Stimulated activated effector memory CD8-positive, alpha-beta T cell treated with anti-CD3 and anti-CD28 coated beads, Interleukin-12 subunit alpha, Interleukin-12 subunit beta, amount 100 ng/mL, for 72 hours (primary cell): ENCODE measurements at places on chromosomes 11 and 22.
A peak's percentile ranks its signal among the peaks of the same experiment; 100 is the strongest.

DNA sequence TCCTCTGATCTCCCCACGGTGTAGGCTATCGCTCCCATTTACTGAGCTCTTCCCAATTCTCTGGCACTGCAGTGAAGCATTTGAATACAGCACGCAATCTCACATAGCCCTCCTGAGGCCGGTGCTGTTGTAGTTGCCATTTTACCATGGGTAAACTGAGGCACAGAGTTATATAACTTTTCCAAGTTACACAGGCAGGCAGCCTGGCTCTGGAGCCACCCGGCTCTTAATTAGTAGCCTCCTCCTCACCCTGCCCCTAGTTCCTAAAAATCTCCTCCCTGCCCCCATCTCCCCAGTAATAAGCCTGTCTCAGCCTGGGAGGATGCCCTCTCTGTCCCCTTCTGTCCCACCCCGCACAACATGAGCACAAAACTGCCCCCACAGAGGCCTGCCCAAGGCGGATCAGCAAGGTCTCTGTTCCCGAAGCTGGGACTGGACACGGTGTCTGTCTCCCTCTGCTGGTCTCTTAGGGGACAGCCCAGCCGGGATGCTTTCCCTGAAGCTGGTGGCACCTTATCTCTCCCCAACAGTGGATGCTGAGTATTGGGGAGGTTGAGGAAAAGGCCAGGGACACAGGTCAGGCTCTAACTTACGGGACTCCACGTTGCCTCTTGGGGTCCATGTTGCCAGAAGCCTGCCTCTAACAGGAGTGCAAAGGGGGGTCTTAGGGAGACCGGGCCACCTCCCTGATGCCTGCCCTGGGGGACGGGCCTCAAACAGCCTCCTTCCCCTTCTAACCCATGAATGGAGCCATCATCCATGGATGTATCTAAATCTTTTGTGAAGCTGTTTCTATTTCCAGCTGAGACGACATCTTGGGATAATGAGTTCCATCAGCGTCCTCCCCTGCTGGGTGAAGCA, 9.1 kb upstream of the CLCF1 start:
- DNase-seq, result peak; percentile 90

DNA sequence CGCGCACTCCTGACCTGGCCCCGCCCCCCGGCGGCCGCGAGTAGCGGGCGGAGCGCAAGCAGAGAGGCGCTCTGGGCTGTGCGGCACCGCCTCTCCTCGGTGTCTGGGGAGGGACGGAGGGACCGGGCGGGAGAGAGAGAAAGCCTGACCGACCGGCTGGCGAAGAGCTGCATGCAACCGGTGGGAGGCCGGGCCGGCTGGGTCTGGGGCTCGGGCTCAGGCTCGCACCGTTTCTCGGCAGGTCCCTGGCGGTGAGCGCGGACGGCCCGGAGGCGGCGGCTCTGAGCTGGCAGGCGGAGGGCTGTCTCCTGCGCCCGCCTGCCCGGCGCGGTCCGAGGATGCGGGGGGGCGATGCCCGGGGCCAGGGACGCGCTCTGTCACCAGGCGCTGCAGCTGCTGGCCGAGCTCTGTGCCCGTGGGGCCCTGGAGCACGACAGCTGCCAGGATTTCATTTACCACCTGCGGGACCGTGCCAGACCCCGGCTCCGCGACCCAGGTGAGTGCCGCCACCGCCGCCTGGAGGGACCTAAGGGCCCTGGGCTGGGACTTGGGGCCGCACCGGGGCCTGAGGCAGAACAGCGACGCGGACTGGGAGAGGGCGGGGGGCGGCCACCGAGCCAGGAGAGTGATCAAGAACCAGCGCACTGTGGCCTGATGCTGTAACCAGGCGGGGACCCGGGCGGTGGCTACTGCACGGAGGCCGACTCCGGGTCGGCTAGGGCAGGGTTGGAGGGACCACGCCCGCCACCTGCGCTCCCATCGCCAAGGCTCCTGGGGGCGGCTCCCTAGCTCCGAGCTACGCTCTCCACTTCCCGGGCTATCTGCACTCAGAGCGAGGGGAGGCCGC, at the start of gene SYT9:
Gene SYT9 (plus strand): TSS at position 69 of the 847 bp plus-strand sequence. CDS start 283 bp downstream, at position 352.
- DNase-seq, result peak; percentile 50

DNA sequence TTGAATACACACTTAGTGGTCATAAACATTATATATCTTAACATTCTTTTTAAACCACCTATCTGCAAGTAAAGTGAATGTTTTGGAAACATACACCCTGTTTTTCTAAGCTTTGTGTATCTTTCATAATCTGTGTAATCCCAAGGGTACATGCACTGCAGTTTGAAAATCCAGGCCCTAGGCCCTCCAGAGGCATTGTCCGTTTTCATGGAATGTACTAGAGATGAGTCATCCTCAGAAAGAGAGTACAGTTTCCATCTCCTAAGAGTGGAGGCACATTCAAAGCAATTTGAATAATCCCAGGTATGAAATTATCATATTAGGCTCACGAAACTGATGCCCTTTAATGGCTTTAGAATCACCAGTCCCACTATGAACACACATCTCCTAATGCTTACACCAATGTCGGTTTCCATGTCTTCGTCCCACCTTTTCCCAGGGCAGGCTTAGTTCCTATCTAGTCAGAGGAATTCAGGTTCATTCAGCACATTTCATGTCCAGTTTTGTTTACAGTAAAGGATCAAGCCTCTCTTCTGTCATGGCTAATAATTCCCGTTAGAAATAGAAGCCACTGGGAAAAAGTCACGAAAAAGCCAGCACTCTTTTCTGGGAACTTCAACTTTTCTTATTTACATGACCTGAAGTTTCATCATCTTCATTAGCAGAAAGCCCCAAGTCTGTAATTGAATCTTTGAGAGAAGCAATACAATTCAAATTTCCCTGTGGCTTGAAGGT, 39.5 kb upstream of the CD44 start:
- no peak for DNase-seq

DNA sequence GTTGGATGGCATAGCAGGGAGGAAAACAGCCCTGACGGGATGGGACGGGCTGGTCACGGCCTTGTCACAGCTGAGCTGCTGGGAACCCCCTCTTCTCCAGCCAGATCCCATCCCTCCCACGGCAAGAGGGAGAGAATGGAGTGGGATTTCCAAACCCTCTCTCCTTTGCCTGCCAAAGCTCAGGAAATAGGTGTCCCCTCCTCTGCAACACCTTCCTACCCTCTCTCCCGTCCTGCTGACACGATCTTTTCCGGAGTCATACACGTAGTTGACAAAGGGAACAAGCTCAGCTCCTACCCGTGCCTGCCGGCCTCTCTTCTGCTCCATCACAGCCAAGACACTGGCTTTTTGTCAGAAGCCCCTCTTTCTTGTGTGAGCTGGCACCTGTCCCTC, 48.1 kb downstream of the PISD start:
- DNase-seq, result no peak

- no peak for DNase-seq
Observed at GRCh38 chr11:62145261-62145871, 21.6 kb downstream of the INCENP start.

DNA sequence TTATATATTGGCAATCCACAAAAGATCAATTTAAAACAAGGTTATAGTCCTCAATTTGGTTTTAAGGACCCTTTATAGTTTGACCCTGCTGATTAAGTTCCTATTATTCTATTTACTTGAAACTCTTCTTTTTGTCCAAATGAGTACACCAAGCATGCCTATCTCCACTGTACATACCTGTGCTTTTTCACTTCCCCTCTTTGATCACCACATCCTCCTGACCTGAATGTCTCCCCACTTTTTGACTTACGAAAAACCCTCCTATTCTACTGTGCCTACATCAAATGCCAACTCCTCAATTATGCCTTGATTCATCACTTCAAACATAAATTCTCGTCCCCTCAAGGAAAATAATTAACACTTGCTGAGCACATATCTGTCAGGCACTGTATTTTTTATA, 113.5 kb downstream of the SOX6 start:
- DNase-seq, result no peak

GRCh38 chr11:71248251-71248570, 4.2 kb downstream of the SHANK2 start:
- DNase-seq, result no peak

- DNase-seq, result no peak
Observed at GRCh38 chr22:40510631-40511364, 125.7 kb downstream of the MRTFA start.

DNA sequence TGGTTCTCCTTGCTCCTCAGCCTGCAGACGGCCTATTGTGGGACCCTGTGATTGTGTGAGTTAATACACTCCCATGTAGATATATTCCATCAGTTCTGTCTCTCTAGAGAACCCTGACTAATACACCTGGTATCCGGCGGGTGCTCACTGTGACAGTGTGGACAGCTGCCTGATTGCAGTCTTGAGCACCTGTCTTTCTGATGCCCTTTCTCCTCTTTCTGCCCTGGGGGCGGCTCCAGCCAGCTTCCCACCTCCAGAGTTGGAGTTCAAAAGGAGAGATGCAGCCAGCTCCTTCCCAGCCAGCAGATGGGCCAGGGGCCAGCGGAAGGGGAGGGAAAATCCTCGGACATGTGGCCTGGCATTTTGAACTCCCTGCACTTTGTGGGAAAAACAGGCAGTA, 15.0 kb downstream of the SMIM38 start:
- DNase-seq, result no peak

GRCh38 chr22:17890245-17890671, 116.0 kb upstream of the BID start:
- no peak for DNase-seq

DNA sequence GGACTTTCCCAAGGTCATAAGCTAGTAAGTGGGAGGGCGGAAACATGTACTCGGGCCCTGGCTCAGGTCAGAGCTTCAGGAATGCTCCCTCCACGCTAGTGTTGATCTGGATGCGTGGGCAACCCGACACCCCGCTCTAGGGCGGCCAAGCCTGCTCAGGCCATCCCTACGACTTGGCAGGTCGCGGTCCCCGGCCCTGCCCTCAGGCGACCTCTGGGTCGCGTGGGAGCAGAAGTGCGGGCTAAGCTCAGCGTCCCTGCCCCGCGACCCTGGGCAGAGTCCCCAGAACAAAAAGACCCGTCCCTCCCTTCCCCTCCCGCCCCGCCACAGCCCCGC, 781 bp upstream of the TEF start:
- DNase-seq, result no peak

GRCh38 chr11:123616505-123617198, 37.8 kb downstream of the SCN3B start:
- DNase-seq, result no peak

DNA sequence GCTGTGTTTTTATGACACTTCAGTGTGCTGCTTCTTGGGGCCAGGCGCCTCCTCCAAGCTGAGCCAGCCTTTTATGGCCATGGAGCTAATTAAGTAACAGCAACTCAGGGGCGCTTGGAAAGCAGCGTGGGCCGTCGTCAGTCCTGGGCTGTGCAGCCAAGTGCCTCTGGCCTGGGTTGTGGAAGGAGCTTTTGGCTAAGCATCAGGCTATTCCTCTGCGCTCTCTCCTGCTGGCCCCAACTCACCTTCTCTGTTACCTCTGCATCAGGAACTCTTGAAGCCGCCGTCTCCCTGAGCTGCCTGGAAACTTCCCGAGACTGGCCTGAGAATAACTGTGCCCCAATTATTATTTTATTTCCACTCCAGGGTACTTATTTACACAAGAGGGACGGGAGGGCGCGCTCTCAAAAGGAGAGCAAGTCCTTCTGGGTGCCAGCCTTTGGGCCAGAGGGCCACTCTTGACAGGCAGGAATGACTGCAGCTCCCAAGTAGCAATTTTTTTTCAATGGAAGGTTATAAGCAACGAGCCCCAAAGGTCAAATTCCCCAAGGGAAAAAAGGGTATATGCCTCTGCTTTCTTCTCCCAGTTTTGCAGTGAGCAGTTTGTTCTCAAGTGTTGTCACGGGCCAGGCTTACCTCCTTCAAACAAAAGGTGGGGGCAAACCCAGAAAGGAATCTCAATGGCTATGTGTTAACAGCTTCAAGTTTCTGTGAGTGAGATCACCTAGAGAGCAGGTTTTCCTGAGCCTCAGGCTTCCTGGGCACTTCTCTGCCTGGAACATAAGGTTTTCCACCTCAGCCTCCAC, 38.5 kb upstream of the NAV2 start:
- DNase-seq, result no peak

GRCh38 chr11:76007166-76007565, 192.2 kb downstream of the UVRAG start:
- DNase-seq, result no peak

- DNase-seq, result no peak
Observed at GRCh38 chr11:18594999-18595749, 4.4 kb upstream of the MISFA start.

DNA sequence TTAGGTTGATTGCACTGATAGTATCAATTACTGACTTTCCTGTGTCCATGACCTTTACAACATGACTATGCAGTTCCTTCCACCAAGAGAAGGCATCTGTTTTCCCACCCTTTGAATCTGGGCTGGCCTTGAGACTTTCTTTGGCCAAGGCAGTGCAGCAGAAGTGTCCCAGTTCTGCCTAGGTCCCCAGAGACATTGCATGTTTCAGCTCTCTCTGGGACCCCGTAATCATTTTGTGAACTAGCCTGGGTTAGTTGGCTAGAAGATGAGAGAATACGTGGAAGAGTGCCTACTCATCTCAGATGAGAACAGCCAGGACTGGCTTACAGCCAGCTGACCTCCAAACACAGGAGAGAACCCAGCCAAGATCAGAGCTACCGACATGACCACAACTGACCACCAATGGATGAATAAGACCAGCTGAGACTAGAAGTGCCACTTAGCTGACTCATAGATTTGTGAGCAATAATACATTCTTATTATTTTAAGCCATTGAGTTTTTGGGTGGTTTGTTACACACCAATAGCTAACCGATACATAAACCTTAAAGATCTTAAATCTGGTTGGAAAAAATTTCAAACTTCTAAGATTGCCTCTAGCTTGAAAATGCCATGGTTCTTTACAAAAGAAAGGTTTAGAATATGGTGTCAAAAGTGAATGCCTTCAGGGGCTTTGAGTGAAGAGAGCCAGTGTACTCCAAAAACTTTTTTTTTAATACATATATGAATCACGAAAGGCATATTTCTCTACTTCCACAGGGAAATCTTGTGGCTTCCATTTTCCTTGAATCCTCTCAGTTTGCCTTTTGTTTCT, 145.2 kb downstream of the FBXO7 start:
- DNase-seq, result no peak

- no peak for DNase-seq
Observed at GRCh38 chr11:114228435-114229411, 67.5 kb upstream of the NNMT start.

- DNase-seq, result no peak
Observed at GRCh38 chr22:21044931-21045584, 688 bp upstream of the LRRC74B start.

DNA sequence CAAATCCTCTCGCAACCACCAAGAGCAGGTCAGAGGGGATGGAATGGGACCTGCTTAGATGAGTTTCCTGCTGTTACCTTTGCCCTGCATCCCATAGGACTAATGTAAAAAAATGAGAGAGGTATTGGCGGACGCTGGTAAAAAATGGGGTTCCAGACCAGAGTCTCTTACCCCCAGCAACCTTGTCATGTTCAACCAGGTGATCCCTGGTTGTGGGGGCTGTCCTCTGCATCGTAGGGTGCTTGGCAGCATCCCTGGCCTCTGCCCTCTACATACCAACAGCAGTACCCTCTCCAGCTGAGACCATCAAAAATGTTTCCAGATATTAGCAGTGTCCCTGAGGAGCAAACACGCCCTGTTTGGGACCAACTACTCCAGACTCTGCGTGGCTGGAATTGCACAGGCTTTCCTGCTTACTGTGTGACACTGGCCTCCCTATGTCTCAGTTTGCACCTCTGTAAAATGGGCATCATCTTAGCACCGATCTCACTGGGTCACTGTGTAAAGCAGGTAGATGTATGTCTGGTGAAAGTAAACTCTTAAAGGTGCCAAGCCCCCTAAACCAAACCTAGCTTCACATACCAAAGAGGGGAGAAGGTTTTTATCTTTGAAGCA, 1.5 kb downstream of the APOL6 start:
- DNase-seq, result no peak

GRCh38 chr11:534396-535209, 773 bp downstream of the HRAS start:
- peak; percentile 73 for DNase-seq

- peak; percentile 34 for DNase-seq
Observed at GRCh38 chr11:2470495-2470894, 25.7 kb downstream of the KCNQ1 start.
